ENCODE measurements at places on chromosomes 11 and 22. TPM values are rescaled to one million over a fixed set of nuclear protein-coding genes. Genes with fewer than 3 reads are reported as not detected.

Gene OR52H1
- polyA plus RNA-seq: not detected

GRCh38 chr11:73384872-73385689, 8.9 kb downstream of the RELT start:
- DNase-seq: peak; percentile 91

DNA sequence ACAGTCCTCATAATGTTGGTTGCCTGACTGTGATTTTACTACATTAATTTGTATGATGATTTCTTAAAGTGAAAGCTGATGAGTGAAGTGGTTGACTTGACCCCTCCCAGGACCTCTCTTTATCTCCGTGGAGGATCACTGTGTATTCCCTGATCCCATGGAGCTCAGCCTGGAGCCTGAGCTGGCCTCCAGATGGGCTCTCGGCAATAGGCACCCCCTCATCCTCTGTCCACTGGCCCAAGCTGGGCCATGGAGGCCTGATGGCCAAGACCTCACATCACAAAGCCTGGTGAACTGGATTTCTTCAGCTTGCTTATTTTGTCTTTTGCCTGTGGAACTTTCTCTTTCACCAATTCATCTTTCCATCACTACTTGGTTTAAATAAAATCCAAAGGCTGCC, 75.2 kb downstream of the WNT11 start:
- no peak for DNase-seq

- DNase-seq: no peak
Measured at GRCh38 chr22:32246166-32246565, 9.0 kb downstream of the SLC5A4 start.

GRCh38 chr11:10209326-10209725, 84.7 kb downstream of the SBF2 start:
- DNase-seq: no peak

Gene MS4A6A
- 19.8 TPM for polyA plus RNA-seq

DNA sequence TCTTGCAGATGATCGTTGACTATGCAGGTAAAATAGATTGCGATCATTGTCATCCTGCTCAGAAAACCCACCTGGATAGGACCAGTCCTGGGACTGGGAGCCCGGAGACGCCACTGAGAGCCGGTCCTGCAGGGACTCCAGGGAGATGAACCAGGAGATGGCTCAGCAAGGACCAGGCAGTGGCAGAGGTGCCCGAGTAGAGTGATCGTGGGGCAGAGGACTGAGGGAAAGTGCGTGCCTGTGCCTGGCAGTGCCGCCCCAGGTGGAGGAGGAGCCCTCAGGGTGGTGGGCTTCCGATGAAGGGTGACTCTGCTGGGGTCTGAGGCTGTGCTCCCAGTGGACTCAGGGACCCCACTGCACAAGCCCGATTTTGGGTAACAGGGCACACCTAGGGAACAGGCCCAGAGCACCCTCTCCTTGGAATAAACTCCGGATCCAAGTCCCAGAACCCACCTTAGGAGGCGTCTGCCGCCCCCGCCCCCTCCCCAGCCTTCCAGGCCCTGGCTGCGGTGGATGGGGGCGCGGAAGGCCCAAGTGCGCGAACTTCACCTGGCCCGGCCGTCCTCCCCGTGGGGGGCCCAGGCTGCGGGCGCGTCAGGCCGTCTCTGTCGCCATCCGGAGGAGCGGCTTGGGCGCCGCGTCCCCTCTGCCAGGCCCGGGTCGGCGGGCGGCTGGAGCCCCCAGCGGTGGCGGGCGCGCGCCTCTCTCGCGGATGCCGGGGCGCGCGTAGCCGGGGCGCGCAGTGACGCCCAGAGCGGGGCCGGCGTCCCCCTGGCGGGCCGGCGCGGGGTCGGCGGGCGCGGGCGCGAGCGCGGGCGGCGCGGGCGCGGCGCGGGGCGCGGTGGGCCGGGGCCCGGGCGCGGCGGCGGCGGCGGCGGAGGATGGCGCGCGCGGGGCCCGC, 1338.8 kb downstream of the BRD1 start:
- DNase-seq: peak; percentile 65

GRCh38 chr11:39374963-39375698, 2084.3 kb downstream of the LRRC4C start:
- no peak for DNase-seq

All from left lung (tissue), 14 donors.